AG04449 (cell line): ENCODE measurements at places on chromosomes 16 and 17.

GRCh38 chr17:79871131-79871530 lies 31.9 kb upstream of the CBX4 start:
- no peak for DNase-seq

- DNase-seq = no peak
Measured at GRCh38 chr16:87701505-87701921, 64.3 kb downstream of the KLHDC4 start.

DNA sequence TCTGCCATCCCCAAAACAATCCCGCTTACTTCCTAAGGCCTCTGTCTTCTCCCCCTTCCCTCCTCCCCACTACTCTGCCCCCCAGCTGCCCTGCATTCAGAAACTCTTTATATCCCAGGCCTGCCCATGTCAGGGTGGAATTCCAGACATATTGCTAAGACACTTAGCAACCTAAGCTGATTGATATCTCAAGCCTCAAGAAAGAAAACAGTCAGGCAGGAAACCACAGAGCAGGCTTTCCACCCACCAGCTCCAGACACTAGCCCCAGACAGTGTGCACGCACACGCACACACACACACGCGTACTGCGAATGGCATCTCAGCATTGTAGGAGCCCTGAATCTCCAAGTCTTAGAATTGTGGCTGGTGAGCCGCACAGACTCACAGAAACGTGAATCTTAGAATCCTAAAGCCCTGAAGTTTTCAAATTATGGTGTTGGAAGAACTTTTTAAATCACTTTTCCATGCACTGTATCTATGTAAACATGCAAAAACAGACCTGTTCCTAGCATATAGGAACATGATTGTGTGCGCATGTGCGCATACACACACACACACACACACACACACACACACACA lies 8.8 kb upstream of the LPCAT2 start:
- DNase-seq = peak; percentile 99

- no peak for DNase-seq
Measured at GRCh38 chr17:50063561-50064252, 7.8 kb downstream of the ITGA3 start.

- no peak for DNase-seq
Measured at GRCh38 chr16:17887963-17888362, 417.2 kb upstream of the XYLT1 start.

GRCh38 chr16:12110361-12111107 lies 134.0 kb downstream of the SNX29 start:
- no peak for DNase-seq

GRCh38 chr17:65228734-65229620 lies 91.8 kb downstream of the RGS9 start:
- DNase-seq = no peak

DNA sequence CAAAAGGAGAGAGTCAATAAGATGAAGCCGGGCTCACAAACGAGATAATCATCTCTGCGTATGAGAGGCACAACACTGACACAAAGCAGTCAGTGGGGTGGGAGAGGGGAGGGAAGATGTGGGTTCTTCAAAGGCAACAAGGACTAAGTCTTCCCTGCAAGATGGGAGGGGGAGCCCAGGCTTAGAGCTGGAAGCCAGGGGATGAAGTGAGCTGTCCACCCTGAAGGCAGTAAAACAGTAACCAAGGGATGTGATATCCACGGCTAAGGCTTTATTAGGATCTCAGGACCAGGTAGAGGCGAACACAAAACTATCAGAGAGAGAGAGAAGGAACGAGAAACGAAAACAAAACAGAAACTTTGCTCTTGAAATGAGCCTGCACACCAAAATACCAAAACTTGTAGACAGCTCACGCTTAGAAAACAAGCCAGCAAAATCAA lies 115.9 kb downstream of the DYNLRB2 start:
- DNase-seq = no peak

GRCh38 chr17:5902181-5903140 lies 167.7 kb upstream of the WSCD1 start:
- no peak for DNase-seq

GRCh38 chr17:79803997-79804855 lies 7.3 kb upstream of the CBX8 start:
- no peak for DNase-seq

DNA sequence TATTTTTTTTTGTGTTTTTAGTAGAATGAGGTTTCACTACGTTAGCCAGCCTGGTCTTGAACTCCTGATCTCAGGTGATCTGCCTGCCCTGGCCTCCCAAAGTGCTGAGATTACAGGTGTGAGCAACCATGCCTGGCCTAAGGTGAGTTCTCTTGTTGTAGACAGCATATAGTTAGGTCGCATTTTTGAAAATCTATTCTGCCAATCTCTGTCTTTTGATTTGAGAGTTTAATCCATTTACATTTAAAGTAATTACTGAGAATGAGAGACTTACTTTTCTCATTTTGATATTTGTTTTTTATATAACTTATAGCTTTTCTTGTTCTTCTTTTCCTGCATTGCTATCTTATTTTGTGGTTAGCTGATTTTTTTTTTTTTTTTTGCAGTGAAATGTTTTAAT lies 6.3 kb upstream of the PRKCB start:
- no peak for DNase-seq

DNA sequence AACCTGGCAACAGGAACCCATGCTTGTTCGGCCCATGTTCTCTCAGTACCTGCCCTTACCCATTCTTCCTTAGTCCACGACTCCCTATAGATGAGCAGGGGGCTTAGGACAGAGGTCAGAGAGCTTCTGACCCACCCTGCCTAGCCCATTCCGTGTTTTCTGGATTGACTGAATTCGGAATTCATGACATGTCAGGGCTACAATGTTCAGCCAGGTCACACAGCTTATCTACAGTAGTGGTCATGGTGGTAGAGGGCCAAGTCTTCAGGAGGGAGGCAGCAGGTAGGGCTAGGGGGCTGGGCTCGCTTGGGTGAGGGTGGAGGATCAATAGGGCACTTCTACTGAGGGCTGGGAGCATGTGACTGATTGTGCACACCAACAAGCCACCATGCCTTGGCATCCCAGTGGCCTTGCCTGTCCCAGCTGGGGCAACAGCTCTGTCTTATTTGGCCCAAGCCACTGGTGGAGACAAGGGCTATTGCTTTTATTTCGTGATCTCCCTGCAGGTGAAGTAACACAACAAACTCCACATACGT lies 3.1 kb downstream of the HEXIM2 start:
- no peak for DNase-seq

- no peak for DNase-seq
Measured at GRCh38 chr17:19937522-19937921, 40.1 kb downstream of the AKAP10 start.

GRCh38 chr17:9038380-9038779 lies 17.1 kb downstream of the NTN1 start:
- no peak for DNase-seq

GRCh38 chr17:80106176-80106575 lies 4.8 kb downstream of the GAA start:
- no peak for DNase-seq

DNA sequence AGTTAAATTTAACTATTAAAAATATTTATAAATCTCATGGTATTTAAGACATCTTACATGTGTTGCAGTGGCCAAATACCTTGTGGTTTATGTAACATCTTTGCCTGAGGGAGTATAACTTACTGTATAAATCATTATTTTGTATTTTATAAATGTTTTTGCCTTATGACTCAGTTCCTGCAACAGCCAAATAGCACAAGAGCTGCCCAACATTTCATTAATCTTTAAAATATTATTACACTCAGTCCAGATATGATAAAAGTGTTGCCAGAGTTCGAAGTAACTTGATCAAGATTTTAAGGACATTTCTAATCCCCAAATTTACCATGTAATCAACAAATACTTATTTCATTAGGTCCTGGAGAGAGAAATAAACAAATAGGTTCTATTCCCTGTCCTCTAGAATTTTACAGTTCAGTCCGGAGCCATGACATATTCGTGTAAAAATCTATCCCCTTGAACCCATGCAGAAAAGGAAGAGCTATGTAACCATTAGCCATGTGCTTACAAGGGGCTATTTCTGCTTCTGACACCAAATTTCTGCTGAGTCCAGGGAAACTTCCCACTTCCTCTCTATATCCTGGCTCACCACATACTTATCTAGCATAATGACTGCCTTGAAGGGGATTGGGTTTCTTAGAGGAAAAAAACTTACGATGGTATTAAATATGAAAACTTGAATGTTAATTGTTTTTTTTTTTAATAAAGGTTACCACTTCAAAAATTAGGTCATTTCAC lies 44.0 kb downstream of the IRX6 start:
- peak; percentile 24 for DNase-seq

DNA sequence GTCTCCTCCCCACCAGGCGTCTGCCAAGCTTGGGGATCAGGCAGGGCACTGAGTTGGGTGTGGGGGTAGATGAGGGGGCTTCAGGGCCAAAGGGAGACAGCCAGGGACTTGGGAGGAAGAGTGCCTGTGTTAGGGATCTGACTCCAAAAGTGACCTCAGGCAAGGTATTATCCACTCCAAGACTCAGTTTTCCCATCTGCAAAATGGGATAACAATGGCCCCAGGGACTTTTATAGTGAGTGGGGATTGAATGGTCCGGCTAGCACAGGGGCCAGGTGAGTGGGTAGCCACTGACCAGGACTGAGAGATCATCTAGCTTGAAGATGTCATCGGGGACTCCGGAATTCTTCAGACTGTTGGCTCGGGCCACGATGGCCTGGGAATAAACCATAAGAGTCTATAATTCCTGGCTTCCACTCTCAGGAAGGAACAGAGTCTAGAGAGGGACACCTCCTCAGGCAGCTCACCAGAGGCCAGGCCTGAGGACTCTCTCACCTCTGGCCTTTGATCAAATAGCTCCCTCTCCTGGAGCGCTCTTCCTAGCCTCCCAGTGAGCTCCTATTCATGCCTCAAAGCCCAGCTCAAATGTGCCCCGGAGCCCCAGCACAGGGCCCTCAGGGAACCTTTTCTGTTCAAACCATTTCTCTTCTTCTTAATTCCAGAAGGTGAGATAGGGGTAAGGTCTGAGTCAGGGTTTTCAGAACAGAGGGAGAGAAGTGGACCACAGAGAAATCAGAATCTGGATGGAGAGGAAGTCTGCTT lies 3.5 kb downstream of the FLII start:
- DNase-seq = no peak
